ENCODE measurements at places on chromosomes 2 and 18.

GRCh38 chr2:29110916-29111535, 4.2 kb upstream of the CLIP4 start:
- no peak for DNase-seq

DNA sequence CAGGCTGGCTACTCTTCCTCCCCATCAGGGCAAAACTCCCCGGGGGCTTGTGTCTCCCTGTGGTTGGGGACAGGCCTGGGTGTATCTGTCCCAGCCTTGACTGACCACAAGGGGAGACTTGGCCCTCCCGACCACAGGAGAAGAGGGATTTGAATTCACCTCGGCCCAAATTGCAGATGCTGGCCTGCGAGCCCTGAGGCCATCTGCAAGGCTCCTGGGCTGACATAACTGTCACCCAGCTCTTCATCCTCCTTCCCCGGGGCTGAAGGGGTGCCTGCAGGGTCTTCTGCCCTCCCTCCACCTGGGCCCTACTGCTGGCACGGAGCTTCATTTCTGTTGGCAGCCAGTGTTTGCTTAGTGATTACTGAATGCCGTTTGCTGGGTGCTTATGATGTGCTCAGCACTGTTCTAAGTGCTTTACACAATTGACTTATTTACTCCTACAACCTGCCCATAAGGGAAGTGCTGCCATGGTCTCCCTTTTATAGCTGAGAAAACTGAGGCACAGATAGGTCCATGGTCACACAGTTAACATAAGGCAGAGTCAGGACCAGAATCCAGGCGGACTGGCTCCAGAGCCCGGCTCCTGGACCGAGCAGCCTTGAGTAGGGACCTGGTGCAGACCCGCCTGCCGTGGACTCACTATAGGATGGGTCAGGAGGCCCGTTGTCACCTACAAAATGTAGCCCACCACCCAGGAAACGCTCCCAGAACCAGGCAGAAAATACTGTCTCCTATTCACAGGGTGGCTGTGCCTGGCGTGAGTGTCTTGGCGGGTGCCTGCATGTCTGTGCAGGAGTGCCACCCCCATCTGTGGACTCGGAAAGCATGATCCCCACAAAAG, 18.9 kb downstream of the STEAP3 start:
- DNase-seq, result no peak

GRCh38 chr2:234635284-234635683, 138.4 kb upstream of the ARL4C start:
- DNase-seq, result peak; percentile 18

DNA sequence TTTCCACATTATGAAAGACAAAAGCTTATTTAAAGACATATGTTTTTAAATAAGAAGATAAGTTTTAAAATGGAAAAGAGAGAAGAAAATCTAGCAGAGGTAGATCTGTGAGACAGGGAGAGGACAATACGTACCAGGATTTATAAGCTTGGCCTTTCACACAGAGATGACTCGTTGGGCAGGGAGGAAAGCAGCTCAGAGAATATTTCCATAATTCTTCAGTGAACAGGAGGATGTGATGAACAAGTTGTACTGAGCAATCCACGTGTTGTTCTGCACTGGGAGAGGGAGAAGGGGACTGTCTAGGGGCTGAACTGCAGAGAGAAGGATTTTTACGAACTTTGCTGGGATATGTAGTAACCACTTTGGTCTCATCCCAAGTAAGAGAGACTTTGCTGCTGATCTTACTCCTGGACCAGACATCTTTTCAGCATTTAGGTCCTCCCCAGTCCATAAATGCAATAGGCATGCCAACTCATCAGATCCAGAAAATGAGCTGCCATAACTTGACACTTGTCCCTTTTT, 162.5 kb upstream of the SETBP1 start:
- peak; percentile 37 for DNase-seq

DNA sequence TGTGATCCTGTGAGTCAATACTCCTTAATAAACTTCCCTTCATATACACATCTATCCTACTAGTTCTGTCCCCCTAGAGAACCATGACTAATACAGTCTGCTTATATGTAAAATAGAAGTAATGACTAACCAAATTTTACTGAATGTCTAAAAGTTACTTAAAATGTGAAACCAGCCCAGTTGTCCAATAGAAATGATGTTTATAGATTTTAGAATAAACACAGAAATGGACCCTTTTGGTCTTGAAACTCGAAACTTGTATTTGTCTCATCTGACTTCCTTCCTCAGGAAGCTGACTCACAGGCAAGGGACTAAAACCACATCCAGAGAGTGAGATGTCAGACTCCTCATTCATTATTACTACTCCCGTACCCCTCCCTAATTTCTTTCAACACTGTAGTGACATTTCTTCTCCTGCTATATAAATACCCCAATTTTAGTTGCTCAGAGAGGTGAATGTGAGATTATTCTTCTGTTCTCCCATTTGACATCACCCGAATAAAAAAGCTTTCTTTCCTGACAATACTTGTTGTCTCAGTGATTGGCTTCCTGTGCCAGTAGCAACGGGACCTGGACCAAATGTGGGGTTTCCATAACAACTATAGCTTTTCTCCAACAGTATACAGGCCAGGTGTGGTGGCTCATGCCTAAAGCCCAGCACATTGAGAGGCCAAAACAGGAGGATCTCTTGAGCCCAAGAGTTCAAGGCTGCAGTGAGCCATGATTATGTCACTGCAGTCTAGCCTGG, 486.0 kb downstream of the ERBB4 start:
- DNase-seq, result peak; percentile 70

DNA sequence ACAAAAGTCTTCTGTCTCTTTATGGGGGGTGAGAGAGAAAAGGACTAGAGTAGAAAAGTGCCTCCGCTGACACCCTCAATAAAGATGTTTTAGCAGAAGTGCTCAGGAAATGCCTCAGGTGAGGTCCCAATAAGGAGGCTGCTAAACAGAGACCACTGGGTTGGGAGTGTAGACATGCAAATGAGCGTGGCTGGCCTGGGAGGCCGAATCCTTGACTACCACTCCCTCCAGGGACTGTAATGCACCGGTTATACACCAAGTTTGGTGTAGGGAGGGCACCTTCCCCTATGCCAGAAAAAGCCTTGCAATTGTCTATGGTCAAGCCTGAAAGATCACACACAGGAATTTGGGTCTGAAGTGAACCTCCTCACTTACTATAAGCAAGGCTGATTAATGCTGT, 1.8 kb downstream of the TMX3 start:
- peak; percentile 4 for DNase-seq

- no peak for DNase-seq
Observed at GRCh38 chr2:109244750-109245382, 115.9 kb downstream of the SH3RF3 start.

- no peak for DNase-seq
Observed at GRCh38 chr2:66828876-66829275, 394.0 kb downstream of the MEIS1 start.

DNA sequence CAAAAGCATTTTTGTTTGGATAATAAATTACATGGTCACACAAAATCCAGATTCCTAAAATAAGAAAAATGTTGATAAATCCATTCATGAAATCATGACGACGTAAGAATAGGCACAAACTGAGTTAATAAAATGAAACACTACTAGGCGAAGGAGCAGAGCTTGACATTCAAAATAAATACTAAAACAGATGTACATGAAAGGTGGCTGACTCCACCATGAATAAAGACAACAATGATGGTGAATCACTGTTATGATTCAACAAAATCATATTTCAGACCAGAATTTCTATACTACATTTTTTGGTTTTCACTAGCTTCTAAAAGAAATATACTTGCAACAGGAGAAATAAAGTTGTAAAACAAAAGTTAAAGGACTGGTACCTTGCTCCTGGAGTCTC, 122.0 kb upstream of the RNU4ATAC start:
- DNase-seq, result no peak

DNA sequence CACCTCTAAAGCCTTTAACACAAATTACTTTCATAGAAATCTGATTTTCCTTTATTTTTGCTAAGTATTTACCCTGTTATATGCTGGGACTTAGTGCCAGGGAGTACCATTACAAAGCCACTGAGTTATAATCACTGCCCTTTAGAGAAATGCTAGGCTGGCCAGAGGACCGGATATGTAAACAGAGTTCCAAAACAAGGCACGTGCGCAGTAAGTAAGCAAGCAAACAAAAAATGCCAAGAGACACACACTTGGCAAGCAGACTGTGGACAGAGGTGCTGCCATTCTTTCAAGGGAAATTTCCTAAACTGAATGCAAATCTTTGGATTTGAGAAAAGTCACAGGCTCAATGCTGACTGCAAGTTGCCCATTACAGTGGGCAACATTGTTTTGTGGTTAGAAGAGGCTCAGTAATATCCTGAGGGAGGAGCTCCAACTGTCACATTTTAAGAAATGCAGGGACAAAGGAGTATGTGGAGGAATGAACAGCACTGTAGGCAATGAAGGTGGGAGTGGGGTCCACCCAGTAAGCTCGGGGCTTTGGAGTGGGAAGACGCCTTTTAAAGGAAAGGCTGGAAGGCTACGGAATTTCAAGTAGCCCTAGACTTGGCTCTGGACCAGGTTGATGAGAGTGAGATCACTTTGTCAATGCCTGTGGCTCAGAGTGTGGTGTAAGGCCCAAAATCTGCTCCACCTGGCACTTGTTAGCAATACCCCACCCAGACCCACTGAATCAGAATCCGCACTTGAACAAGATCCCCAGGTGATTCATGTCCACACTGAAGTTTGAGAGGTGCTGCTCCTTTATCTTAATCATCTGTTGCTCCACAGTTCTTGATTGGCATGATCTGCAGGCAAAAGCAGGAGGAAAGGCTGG, 2.1 kb upstream of the PARD6G start:
- DNase-seq, result no peak

DNA sequence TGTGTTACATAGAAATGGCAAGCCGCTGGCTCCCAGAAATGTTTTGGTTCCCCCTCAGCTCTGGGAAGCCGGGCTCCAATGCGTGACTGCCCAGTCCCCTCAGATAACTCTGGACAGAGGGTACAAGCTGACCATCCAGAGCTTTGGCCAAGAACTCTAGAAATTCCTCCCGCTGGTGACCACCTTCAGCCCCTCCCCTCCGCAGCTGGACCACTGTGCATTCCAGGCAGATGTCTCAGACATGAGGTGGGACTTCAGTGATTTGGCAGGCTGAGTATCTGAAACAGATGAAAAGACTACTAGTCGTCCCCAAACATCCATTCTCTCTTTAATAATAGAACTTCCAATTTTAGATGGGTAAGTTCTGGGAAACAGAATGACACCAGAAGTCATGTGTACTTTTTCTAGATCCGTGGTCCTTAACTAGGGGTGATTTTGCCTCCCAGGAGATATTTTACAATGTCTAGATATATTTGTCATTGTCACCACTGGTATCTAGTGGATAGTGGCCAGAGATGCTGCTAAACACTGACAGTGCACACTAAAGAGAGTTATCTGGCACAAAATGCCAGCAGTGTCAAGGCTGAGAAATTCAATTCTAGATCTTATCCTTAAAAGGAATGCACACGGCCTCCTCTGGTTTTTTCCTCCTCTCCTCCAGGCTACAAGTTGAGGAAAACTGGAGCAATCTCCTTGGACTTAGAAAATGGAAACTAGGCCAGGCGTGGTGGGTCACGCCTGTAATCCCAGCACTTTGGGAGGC, 294.3 kb downstream of the SRBD1 start:
- DNase-seq, result peak; percentile 59

- DNase-seq, result no peak
Observed at GRCh38 chr2:105617631-105618350, 126.9 kb upstream of the NCK2 start.

GRCh38 chr2:224157655-224158054, 118.6 kb upstream of the SERPINE2 start:
- no peak for DNase-seq

DNA sequence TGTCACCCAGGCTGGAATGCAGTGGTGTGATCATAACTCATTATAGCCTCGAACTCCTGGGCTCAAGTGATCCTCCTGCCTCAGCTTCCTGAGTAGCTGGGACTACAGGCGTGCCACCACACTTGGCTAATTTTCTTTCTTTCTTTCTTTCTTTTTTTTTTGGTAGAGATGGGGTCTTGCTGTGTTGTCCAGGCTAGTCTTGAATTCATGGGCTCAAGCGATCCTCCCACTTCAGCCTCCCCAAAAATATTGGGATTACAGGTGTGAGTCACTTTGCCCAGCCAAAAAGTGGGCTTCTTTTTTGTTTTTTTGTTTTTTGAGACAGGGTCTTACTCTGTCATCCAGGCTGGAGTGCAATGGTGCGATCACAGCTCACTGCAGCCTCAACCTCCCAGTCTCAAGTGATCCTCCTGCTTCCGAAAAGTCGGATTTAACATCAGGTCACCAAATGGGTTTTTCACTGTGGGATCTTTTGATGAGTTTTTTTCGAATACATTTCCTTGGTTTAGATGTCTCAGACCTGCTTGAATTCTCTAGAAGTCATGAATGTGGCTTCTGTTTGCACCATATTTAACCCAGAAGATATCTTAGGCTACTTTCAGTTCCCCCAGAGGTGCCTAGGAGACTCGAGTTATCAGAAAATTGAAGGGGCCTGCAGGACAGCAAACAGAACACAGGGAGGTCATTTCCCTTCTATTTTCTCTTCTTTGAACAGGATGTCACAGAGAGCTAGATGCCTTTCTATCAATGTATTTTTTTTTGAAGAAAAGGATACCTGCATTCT, 8.9 kb downstream of the RAB31 start:
- DNase-seq, result peak; percentile 23

GRCh38 chr2:50529600-50530218, 502.2 kb downstream of the NRXN1 start:
- peak; percentile 39 for DNase-seq

Data from EH (cell line).